ENCODE measurements at places on chromosomes 5 and 9.
A peak's percentile ranks its signal among the peaks of the same experiment; 100 is the strongest.

DNA sequence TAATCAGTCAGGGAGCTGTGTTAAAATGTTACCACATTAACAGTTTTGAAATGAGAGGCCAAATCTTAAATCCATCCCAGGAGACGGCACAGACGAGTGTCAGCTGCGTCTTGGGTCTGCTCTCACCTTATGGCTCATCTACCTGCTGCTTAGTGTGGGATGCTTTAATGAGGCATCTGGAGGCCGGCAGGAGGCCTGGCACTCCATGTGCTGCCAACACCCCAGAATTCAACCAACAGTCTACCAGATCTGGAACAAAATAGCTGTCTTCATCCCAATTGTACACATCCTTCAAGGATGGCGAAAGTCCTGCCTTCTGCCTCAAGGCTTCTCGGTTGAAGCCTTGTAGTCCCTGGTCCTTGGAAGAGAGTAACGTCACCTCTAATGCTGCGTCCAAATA, 12.0 kb downstream of the PRKACG start:
- no peak for DNase-seq

DNA sequence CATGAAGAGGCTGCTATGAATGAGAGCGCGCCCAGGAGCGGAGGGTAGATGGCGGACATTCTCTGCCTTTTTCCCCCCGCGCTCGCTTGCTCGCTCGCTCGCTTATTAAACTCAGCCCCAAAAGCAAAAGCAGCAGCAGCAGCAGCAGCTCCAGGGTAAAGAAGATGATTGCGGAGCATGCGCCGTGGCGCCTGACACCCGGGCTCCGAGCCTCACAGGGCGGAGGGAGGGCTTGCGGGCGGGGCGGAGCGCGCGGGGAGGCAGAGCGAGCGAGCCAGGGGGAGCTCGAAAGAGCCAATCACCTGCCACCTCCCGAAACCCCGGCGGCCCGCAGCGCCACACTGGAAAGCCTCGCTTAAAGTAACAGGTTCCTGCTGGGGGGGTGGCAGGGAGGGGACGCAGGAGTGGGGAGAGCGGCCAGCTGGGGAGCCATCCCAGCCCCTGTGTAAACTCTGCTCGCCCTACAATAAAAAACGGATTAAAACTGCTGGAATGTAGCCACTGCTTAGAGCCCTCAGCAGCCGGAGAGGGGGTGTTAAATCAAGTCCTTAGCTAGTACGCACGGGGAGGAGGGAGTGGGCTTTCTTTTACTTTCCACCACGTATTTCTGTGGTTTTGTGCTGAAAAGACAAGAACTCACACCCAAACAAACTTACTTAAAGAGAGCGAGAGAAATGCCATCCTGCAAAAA, at the start of gene MLLT3:
Gene MLLT3 (minus strand): TSS at position 170 of the 691 bp plus-strand sequence.
- DNase-seq = peak; percentile 95

GRCh38 chr9:117305454-117305853, 109.4 kb downstream of the ASTN2 start:
- no peak for DNase-seq

DNA sequence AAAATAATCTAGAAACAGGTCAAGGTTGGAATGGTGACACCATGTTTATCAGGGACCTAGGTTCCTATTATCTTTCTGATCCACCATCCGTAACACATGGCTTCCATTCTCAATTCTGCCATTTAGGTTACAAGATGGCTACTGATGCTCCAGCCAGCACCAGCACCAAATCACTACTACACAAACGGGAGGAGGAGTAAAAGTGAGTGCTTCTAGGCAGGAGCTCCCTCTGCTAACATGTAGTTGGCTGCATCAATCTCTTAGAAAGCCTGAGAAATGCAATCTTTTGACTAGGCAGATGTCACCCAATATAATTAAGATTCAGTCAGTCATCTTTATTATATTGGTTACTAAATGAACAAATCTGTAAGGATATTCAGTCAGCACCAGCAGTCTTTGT, 515.9 kb downstream of the RAB3C start:
- no peak for DNase-seq

DNA sequence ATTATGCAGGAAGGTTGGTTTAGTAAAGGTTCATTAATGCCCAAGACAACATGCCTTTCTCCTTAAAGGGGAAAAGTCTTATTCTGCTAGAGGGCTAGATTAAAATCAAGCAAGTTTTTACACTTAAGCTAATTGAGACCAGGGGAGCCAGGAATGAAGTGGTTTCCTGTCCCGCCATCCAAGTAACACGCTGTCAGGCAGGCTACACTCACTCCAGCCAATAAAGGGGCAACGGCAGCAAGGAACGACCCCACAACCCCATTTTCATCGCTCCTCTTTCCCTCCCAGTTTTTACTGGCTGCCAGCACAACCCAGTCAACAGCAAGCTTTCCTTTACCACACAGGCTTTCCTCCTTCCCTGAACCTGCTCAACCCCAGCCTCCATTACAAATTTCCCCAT, 225.1 kb downstream of the DCP2 start:
- no peak for DNase-seq

GRCh38 chr5:31317665-31318064, 124.2 kb downstream of the CDH6 start:
- DNase-seq = no peak

- DNase-seq = no peak
Measured at GRCh38 chr9:106420511-106420944, 442.4 kb upstream of the ZNF462 start.

DNA sequence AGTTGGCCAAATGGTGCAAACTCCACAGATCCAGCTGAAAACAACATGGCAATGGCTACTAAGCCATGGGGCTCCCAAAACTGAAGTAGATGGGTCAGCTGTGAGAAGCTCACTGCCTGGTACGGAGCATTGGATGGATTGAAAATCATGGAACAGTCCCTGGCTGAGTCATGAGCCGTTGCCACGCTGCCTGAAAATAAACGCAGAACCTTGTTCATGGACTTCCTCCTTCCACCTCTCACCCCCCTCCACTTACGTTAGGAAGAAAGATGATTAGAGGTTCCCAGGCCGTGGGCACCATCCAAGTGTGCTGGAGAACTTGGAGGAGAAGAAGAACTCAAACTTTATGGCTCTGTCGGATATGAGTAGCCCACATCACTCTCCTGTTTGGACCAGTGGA, 6.8 kb upstream of the DIPK1B start:
- DNase-seq = no peak

DNA sequence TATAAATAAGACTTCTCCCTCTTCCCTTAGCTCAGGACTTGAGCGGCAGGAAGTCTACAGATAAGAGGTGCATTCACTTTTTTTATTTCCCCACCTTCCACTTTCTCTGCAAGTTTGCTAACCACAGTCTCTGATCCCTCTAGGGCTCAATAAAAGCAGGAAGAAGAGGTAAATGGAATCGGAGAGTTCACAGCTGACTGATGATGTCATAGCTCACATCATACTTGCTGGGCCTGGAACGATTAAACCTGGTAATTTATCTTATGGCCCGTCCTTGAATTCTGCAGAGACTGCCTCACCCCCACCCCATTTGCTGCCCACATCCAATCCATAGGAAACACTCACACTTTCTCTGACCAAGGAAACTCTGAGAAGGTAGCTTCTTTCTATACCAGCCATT, 62.9 kb downstream of the DRD1 start:
- DNase-seq = no peak

GRCh38 chr9:110591526-110591925, 12.0 kb upstream of the SVEP1 start:
- no peak for DNase-seq

DNA sequence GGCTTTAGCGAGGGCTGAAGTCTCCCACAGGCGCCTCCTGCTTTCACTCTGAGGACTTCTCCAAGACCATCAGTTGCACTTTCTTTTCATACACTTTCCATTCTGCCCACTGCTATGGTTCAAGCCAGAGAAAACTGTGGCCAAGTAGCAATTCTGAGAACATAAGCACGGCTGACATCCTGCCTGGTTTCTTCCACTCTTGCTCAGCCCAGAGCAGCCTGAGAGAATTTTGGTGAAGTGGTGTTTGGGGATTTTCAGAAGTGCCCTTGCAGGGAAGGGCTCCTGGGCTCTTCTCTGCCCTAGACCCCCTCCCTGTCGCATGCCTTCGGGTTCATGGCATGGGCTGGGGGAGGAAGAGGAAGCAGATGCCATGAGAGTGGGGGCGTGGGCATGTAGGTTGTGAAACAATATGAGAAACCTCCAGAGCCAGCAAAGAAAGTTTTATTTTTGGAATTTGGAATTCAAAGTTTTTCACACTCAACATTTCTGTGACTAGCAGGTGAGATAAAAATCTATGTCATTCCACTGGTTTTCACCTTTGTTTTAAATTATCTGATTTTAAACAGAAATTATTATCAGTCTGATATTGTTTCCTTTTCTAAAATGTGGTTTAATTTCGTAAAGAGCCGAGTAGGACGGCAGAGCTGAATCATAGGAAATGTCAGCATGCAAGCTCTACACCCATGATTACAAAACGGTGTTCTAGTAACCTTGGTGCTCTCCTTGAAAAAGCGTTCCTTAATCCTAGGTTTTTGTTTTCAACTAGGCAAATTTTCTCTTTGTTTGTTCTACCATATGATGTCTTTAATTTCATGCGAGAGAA, 27.8 kb upstream of the TNFSF8 start:
- peak; percentile 45 for DNase-seq

GRCh38 chr5:10393491-10393890, 40.0 kb downstream of the MARCHF6 start:
- no peak for DNase-seq

DNA sequence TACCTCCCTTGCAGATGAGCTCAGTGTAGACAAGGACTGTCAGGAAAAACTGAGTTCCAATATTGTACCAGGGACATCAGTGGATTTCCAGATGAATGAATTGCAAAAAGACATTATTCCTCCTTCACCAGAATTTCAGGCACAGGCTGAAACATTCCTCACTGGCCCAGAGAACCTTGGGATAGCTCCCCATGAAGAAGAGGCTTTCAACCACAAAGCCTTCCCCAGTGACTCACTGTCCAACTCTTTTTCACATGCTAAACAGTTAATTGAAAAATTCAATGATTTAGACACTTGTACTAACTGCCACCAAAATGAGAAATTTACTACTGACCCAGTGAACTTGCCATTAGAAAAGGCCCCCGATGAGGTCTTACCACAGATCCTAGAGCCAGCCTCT, 144.5 kb downstream of the UNC13B start:
- DNase-seq = no peak

- DNase-seq = no peak
Measured at GRCh38 chr9:114072184-114073140, 5.6 kb downstream of the AMBP start.

- DNase-seq = no peak
Measured at GRCh38 chr9:104868303-104868686, 59.7 kb downstream of the ABCA1 start.

GRCh38 chr9:136233411-136233810, 12.2 kb downstream of the QSOX2 start:
- no peak for DNase-seq

DNA sequence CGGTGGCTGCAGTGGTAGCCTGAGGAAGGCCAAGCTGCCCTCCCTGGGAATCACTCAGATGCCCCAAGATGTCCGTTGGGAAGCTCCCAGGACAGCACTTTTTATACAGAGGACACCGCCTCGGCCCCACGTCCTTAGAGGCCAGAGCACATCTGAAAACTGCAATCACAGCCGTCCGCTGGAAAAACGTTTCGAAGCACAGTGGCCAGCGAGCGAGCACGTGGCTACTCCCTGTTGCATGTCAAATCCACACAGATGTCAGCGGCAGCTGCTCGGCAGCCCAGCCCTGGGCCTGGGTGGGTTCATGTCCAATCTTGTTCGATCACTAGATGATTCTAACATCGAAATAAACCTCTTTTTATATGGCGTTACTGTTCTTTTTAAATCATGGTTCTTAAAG, 8.9 kb downstream of the PPP1R26 start:
- no peak for DNase-seq

GRCh38 chr9:118455259-118455658, 751.1 kb downstream of the TLR4 start:
- DNase-seq = no peak

GRCh38 chr9:112694706-112695555, 23.0 kb downstream of the INIP start:
- DNase-seq = no peak

DNA sequence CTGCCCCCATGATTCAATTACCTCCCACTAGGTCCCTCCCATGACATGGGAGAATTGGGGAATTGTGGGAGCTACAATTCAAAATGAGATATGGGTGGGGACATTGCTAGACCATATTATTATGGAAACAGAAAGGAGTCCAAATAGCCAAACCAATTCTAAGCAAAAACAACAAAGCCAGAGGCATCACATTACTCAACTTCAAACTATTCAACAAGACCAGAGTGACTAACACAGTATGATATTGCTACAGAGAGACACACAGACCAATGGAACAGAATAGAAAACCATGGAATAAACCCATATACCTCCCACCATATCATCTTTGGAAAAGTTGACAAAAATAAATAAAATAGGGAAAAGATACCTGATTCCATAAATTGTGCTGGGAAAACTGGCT, 710.5 kb upstream of the CDH9 start:
- DNase-seq = no peak

- no peak for DNase-seq
Measured at GRCh38 chr5:179534431-179534830, 15.9 kb upstream of the RUFY1 start.

- no peak for DNase-seq
Measured at GRCh38 chr5:157038568-157039187, 20.2 kb downstream of the HAVCR1 start.

- no peak for DNase-seq
Measured at GRCh38 chr5:78355561-78355960, 4.9 kb upstream of the SCAMP1 start.

- no peak for DNase-seq
Measured at GRCh38 chr5:168365581-168366081, 74.2 kb downstream of the WWC1 start.

- no peak for DNase-seq
Measured at GRCh38 chr5:150066901-150067396, 19.4 kb downstream of the CSF1R start.

GRCh38 chr9:4980086-4980727, 4.9 kb upstream of the JAK2 start:
- no peak for DNase-seq

GRCh38 chr9:17624571-17624970, 45.7 kb downstream of the SH3GL2 start:
- DNase-seq = no peak

DNA sequence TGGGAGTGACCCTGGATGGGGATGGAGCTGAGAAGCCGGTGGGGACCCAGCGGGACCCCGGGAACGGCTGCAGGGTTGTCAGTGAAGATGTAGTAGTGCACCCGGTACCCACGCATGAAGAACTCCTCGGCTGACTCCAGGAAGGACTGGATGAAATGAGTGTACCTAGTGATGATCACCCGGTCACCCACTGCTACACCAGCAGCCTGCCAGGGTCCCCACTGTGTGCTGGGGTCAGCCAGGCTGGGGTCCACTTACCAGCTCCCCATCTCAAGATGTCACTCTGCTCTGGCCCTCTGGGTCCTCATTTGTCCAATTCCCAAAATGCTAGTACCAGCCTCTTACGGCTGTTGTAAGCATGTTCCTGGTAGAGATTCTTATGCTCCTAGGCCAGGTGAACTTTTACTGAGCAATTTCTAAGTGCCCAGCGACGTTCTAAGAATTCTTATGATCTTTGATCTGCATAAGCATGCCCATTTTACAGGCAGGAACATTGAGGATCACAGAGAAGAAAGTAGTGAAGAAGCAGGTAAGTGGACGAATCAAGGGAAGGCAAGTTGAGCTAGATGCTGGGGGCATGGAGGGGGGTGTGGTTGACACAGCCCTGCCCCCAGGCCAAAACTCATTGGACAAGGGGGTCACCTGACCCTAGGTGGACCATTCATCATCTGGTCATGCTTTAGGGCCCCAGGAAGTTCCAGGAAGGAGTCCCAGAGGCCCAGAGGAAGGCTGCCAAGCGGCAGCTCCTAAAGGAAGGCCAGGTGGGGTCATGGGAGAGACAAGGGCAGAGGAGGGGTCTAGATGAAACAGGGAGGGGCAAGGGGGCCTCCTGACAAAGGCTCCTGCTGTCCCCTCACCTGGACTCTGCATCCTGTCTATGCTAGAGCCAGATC, 9.4 kb downstream of the GBGT1 start:
- no peak for DNase-seq

All from activated T-cell treated with anti-CD3 and anti-CD28 coated beads for 48 hours (primary cell).